CD8-positive, alpha-beta T cell (primary cell): ENCODE measurements at places on chromosomes 3 and 15. TPM values are rescaled to one million over a fixed set of nuclear protein-coding genes. Genes with fewer than 3 reads are reported as not detected.

NIPA2 gene
- 49.1 TPM for total RNA-seq

CDC25A gene
- total RNA-seq = 0.31 TPM

DUOXA1 gene
- not detected for total RNA-seq

GUCA1C gene
- total RNA-seq = not detected

PDZRN3 gene
- not detected for total RNA-seq

LRRN1 gene
- total RNA-seq = 1.0 TPM

SYNPR gene
- not detected for total RNA-seq

ACTRT3 gene
- not detected for total RNA-seq

UROC1 gene
- total RNA-seq = not detected

ITGA11 gene
- total RNA-seq = not detected

PCSK6 gene
- 0.84 TPM for total RNA-seq

UBA3 gene
- total RNA-seq = 35.0 TPM

HMCES gene
- total RNA-seq = 69.5 TPM

POLQ gene
- total RNA-seq = 0.19 TPM

TUBGCP5 gene
- total RNA-seq = 34.4 TPM

CAMKV gene
- not detected for total RNA-seq

PAK6 gene
- total RNA-seq = 1.1 TPM

STRA6 gene
- not detected for total RNA-seq

HDGFL3 gene
- total RNA-seq = 15.5 TPM

CEP152 gene
- 5.1 TPM for total RNA-seq

CCDC80 gene
- not detected for total RNA-seq

IMPG2 gene
- 0.22 TPM for total RNA-seq

CPNE9 gene
- 0.60 TPM for total RNA-seq

CXCR6 gene
- 11.0 TPM for total RNA-seq

MGLL gene
- 0.33 TPM for total RNA-seq

UTS2B gene
- not detected for total RNA-seq

ISG20 gene
- total RNA-seq = 89.2 TPM

ITIH1 gene
- total RNA-seq = not detected

IL17RD gene
- not detected for total RNA-seq
